ENCODE measurements at places on chromosomes 1 and 21. TPM values are rescaled to one million over a fixed set of nuclear protein-coding genes. Genes with fewer than 3 reads are reported as not detected.
A peak's percentile ranks its signal among the peaks of the same experiment; 100 is the strongest.

CHODL gene
- total RNA-seq, result 0.21 TPM

ISG20L2 gene
- total RNA-seq, result 74.9 TPM

OPRD1 gene
- 0.02 TPM for total RNA-seq

AIRE gene
- not detected for total RNA-seq

ARHGAP29 gene
- total RNA-seq, result not detected

CELA3B gene
- not detected for total RNA-seq

G0S2 gene
- 11.4 TPM for total RNA-seq

NEXN gene
- 2.6 TPM for total RNA-seq

LCE1A gene
- total RNA-seq, result not detected

AGT gene
- not detected for total RNA-seq

TRPM2 gene
- 3.7 TPM for total RNA-seq

SH3BGR gene
- total RNA-seq, result 3.9 TPM

FALEC gene
- not detected for total RNA-seq

ZNF683 gene
- 0.32 TPM for total RNA-seq

FCGR1A gene
- not detected for total RNA-seq

RIMKLA gene
- 8.1 TPM for total RNA-seq

S100A8 gene
- total RNA-seq, result not detected

CD2 gene
- 291 TPM for total RNA-seq

- no peaks in the 10 kb centered on the region for H3K4me1 ChIP-seq
- no peak for DNase-seq
- no peak overlapping the region for H3K4me3 ChIP-seq
- no peaks in the 10 kb centered on the region for H3K36me3 ChIP-seq
- H3K27me3 ChIP-seq, result no peaks in the 10 kb centered on the region
These were observed 333.9 kb upstream of the ADAMTS5 start for GRCh38 chr21:27300770-27301169.

GRCh38 chr1:31180338-31180737 lies 59.3 kb downstream of the NKAIN1 start:
- no peak overlapping the region for H3K4me3 ChIP-seq
- peaks cover 64% of the 10 kb centered on the region for H3K27me3 ChIP-seq
- DNase-seq, result no peak
- no peaks in the 10 kb centered on the region for H3K36me3 ChIP-seq
- peaks cover 2% of the 10 kb centered on the region for H3K4me1 ChIP-seq

DNA sequence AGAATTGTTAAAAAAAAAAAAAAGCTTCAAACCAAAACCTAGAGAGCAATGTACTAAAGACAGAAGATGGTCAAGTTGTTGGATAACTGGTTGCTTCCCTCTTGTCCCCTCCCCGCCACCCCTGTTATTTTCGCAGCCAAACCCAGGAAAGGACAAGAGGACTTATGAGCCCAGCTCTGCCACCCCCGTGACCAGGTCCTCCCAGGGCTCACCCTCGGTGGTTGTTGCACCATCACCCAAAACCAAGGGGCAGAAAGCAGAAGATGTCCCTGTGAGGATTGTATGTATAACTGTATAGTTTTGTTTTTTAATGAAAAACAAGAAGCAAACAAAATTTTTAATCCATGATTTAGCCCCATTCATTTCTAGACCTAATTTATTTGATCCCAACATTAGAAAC lies 69.4 kb downstream of the VPS26C start:
- no peaks in the 10 kb centered on the region for H3K4me1 ChIP-seq
- no peak overlapping the region for H3K27ac ChIP-seq
- no peak for DNase-seq

GRCh38 chr1:244084763-244085162 lies 33.7 kb downstream of the ZBTB18 start:
- no peaks in the 10 kb centered on the region for H3K36me3 ChIP-seq
- H3K4me3 ChIP-seq, result no peak overlapping the region
- H3K27me3 ChIP-seq, result no peaks in the 10 kb centered on the region
- no peaks in the 10 kb centered on the region for H3K4me1 ChIP-seq
- no peak for DNase-seq

- no peaks in the 10 kb centered on the region for H3K36me3 ChIP-seq
- H3K4me3 ChIP-seq, result no peak overlapping the region
- DNase-seq, result no peak
These were observed 134.6 kb downstream of the GLIS1 start for GRCh38 chr1:53604291-53604919.

DNA sequence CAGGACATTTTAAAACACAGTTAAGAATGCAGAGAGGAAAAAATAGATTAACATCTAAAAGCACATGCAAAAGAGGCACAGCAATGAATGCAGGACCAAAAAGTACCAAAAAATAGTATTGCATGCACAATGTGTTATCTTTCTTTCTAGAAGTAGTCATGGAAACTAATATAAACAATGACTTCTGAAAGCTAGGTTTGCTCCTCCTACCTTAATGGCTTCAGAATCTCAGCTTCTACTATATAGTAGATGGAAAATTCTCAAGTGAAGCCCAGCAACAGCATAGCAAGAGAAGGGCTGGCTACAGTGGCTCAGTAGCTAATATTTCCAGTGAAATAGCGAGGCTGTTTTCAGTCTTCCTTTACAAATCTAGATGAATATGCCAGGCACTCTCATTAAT lies 125.1 kb downstream of the CRB1 start:
- H3K27me3 ChIP-seq, result no peaks in the 10 kb centered on the region
- H3K27ac ChIP-seq, result no peak overlapping the region
- no peak overlapping the region for H3K4me3 ChIP-seq
- H3K36me3 ChIP-seq, result no peaks in the 10 kb centered on the region

DNA sequence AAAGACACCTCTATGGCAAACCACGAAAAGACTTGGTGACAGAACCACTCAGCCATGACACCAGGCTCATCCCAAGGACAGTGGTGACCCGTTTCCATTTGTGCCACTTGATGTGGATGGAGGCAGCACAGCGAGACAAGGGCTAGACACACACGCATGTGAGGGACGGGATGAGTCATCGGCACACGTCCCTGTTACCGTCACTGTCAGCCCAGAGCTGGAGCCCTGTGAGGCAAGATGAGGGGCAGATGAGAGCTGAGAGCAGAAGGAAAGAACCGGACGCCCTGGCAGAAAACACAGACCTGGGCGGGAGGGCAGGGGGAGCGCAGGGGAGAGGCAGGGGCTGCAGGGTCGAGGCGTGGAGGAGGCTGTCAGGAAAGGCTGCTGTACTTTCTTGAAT lies 57.8 kb downstream of the SIK1 start:
- H3K4me3 ChIP-seq, result no peak overlapping the region
- no peaks in the 10 kb centered on the region for H3K4me1 ChIP-seq
- DNase-seq, result no peak
- no peaks in the 10 kb centered on the region for H3K27me3 ChIP-seq

GRCh38 chr1:154859151-154859785 lies 10.8 kb downstream of the KCNN3 start:
- peaks cover 21% of the 10 kb centered on the region for H3K4me1 ChIP-seq
- peaks cover 15% of the 10 kb centered on the region for H3K27me3 ChIP-seq
- no peak overlapping the region for H3K27ac ChIP-seq
- H3K36me3 ChIP-seq, result no peaks in the 10 kb centered on the region

DNA sequence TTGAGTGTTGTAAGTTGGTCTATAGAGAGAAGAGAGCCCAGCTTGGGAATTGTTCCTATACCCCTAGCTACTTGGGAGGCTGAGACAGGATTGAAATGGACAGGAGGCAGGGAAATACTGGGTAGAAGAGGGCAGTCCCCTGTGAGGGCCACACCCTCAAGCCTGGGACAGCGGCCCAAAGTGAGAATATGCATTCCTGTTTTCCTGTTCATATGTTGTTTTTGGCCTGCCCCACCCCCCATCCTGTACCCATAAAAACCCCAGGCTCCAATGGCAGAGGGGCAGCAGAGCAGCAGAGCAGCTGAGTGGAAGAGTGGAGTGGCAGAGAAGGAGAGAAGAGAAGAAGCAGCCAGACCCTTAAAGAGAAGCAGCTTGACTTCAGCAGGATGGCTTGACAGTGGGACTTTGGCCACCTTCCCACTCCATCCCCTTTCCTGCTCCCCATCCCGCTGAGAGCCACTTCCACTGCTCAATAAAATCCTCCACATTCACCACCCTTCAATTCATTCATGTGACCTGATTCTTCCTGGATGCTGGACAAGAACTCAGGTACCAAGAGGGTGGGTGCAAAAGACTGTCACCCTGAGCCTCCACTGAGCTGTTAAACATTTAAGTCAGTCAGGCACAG lies 70.6 kb upstream of the PUM1 start:
- no peak for DNase-seq
- H3K4me3 ChIP-seq, result no peak overlapping the region
- no peaks in the 10 kb centered on the region for H3K4me1 ChIP-seq
- no peaks in the 10 kb centered on the region for H3K36me3 ChIP-seq

DNA sequence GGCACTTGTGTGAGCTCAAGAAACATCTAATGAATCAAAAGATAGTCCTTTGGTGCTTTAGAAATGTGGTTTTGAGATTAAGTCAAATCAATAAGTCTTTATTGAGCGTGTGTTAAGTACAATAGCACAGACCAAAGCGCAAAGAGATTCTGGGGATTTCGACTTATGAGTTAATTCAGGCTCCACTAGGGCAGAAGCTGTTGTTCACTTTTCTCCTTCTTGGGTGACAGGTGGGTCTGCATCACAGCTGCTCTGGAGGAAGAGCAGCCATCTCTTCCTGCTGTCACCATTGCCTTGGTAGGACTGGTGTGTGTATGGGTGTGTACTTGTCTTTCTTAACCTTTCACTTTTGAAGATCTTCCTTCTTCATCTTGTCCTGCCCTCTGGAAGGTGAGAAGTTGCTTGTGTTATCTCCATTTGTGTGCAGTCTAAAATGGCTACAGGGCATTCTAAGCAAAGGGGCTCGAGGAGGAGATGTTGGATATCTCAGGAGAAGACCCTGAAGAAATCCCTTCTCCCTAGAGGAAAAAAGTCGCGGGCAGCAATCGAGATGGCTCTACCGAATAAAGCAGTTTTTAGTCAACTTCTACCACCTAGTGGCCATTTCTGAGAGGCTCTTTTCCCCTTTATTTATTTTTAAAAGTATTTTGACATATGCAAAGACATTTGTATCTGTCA lies 22.9 kb upstream of the DISC1 start:
- no peak for DNase-seq
- H3K4me3 ChIP-seq, result peak overlapping the region; percentile 89
- H3K36me3 ChIP-seq, result no peaks in the 10 kb centered on the region
- peak overlapping the region; percentile 76 for H3K27ac ChIP-seq
- H3K27me3 ChIP-seq, result no peaks in the 10 kb centered on the region

- no peaks in the 10 kb centered on the region for H3K27me3 ChIP-seq
- DNase-seq, result no peak
- H3K4me1 ChIP-seq, result no peaks in the 10 kb centered on the region
These were observed 295.4 kb downstream of the AKT3 start for GRCh38 chr1:243554686-243555085.

- H3K27ac ChIP-seq, result peak overlapping the region; percentile 45
- H3K27me3 ChIP-seq, result no peaks in the 10 kb centered on the region
- H3K4me1 ChIP-seq, result peaks cover 43% of the 10 kb centered on the region
- no peak overlapping the region for H3K4me3 ChIP-seq
- H3K36me3 ChIP-seq, result peaks cover 11% of the 10 kb centered on the region
These were observed 69.2 kb downstream of the PRDM2 start for GRCh38 chr1:13769212-13769611.

DNA sequence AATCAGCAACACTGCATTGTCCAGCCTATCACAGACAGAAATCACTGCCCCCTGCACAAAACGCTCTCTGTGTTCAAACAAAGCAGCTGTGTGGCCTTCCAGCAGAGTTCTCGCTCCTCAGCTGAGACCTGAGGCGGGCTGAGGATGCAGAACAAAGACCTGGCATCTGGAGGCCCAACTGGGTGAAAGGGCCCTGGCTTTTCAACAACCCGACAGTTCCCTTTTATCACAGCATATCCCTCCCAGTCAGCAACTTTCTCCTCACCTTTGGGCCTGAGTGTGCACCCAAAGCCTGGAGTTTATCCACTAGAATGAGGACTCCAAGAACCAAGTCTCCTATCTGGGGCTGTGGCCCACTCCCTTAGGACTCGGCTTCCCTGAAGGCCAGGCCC lies 42.6 kb upstream of the A3GALT2 start:
- no peak for DNase-seq
- H3K27me3 ChIP-seq, result no peaks in the 10 kb centered on the region
- no peak overlapping the region for H3K27ac ChIP-seq
- H3K4me1 ChIP-seq, result no peaks in the 10 kb centered on the region
- H3K4me3 ChIP-seq, result no peak overlapping the region
- no peaks in the 10 kb centered on the region for H3K36me3 ChIP-seq

DNA sequence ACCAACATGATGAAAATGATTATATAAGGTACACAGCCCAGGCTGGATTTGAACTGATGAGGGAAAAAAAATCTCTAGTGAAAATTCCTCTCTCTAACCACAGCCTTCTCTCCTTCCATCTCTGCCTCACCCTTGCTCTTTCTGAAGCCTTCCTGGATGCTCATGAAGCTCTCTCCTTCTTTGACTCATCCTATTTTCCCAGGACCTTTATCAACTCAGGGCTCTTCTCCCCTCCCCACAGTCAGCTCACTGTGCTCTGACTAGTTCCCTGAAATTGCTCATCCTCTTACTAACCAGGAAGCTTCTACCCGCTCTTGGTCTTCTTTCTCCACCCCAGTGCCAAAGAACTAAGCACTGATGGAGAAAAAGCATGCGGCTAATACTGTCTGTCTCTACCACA lies 46.4 kb upstream of the ERG start:
- no peaks in the 10 kb centered on the region for H3K4me1 ChIP-seq
- no peaks in the 10 kb centered on the region for H3K36me3 ChIP-seq
- H3K4me3 ChIP-seq, result no peak overlapping the region
- no peaks in the 10 kb centered on the region for H3K27me3 ChIP-seq
- DNase-seq, result no peak

DNA sequence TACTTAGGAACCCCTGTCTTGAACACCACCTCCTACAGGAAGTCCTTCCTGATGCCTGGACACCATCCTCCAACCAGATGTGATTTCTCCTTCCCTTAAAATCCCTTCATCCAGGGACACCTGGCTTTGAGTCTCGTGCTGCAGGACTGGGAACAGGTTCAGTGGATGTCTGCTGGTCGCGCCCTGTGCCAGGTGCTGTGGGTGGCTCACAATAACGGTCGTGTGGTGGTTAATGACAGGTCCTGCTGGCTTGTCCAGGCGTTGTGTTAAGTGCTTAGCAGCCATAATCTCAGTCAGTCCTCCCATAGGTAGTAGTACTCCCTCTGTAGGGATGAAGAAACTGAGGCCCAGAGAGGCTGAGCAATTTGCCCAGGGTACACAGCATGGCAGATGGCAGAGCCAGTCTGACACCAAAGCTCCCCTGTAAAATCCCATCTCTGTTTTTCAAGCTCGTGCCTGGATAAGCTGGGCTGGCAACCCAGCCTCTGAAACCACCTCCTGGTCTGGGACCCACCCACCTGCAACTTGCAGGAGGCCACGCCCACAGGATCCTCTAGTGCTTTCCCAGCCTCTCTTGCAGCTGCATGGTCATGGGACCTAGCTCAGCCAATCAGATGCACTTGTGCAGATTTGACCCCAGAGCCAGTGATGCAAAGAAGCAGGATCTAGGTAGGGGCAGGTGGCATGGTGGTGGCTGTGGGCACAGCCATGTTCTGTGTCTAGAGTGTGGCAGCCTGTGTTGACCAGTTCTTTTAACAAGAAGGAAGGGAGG lies 106.0 kb upstream of the IFFO2 start:
- peaks cover 2% of the 10 kb centered on the region for H3K4me1 ChIP-seq
- H3K27ac ChIP-seq, result peak overlapping the region; percentile 25
- H3K36me3 ChIP-seq, result peaks cover 3% of the 10 kb centered on the region
- no peak overlapping the region for H3K4me3 ChIP-seq
- H3K27me3 ChIP-seq, result peaks cover 7% of the 10 kb centered on the region
